ENCODE measurements at places on chromosomes 2 and 18.
A peak's percentile ranks its signal among the peaks of the same experiment; 100 is the strongest.

GRCh38 chr2:106885971-106886915 lies at the start of gene ST6GAL2:
TSS of gene ST6GAL2 (minus strand) at chr2:106886167. CDS start at chr2:106843977, 42,190 bp downstream.
- DNase-seq = peak; percentile 69

- DNase-seq = peak; percentile 24
Observed at GRCh38 chr2:235670974-235671787, 177.3 kb downstream of the AGAP1 start.

- no peak for DNase-seq
Observed at GRCh38 chr2:64325477-64325851, 128.5 kb upstream of the LGALSL start.

DNA sequence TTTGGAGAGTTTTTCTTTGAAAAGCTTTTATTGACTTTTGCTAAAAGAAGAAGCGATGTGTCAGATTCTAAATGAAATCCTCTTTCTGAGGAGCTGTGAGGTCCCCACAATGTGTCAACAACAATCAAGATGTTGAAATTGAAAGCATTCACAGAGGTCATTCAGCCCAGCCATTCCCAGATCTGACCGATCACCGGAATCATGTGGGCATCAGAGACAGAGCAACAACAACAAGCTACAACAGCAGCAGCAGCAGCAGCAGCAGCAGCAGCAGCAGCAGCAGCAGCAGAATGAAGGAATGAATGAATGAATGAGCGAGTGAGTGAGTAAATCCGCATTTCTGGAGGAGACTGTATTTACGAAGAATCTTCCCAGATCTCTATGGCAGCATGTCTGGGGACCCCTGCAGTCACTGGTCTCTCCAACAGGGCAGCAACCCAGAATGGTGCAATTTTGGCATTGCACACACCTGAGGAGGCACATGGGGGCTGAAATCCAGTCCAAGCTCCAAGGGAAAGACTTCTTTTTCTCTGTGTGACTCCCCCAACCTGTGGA lies 299.0 kb downstream of the MYCN start:
- DNase-seq = no peak

DNA sequence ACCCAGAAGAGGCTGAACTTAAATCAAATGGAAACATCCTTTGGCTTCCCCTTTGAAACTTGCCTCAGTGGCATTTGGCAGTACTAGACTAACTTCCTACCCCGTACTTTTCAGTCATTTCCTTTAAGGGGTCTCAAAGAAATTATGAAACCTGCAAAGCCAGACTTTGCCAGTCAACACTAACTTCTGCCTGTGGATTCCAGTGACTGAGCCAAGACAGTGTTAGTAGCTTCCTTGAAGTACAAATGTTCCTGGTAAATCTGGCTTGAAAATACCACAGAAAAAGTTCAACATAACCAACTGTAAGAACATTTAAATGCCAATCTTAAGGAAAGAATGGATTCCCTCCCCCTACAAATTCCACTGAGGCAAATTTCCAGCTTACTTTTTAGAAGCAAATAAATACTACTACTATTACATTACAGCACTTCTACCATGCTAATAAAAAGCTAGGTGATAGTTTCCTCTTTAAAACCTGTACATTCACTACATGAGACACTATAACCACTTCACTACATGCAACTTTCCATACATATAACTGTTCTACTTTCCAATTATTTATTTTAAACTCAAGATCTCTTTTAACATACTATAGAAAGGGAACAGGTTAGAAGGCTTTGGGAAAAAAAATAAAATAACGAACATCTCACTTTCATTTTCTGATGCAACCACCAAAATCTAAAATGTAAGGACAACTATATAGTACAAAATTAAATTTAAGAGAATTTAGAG lies 2.4 kb downstream of the PELI1 start:
- DNase-seq = no peak

DNA sequence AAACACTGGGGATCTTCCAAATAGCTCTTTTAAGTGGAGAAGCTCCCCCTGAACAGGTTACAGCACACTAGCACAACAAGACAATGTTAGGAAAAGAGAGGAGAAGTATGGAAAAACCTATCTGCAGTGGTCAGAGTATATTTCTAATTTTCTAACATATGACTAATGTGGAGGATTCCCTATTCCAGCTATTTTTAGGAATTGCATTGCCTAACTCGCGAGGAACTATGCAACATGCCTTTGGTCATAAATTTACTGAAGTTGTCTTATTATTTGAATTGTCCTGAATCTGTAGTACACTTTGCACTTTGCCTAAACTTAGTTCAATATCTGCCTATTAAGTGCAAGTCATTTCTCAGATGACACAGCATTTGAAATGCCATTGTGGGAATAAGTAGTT lies 381.4 kb downstream of the CCDC85A start:
- DNase-seq = no peak
